ENCODE measurements at places on chromosomes 5 and 9.

DNA sequence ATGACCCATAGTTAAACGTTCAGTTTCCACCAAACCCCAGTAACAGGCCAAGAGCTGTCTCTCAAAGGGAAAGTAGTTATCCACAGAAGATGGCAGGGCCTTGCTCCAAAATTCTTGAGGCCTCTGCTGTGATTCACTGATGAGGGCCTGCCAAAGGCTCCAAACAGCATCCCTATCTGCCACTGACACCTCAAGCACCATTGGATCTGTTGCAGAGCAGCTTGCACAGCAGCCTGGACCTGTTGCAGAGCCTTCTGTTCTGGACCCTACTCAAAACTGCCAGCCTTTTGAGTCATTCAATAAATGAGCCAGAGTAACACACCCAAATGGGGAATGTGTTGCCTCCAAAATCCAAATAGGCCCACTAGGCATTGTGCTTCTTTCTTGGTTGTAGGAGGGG, 741.5 kb upstream of the RGMB start:
- DNase-seq, result no peak

DNA sequence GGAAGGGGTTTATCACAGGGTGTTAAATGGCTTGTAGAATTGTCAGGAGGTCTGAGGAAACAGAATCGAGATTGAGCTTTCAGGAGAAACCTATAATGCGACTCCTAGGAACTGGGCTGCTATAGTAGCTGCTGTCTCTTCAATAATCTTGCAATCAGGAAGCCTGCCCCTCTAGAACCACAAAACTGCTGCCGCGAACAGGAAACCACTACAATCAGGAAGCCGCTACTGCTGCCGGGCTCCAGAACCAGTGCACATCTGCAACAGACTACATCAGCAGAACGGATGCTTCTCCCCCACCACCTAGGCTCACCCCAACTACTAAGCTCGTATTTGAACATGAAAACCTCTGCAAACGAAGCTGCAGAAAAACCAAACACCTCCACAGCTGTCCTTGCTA, 31.6 kb downstream of the TNFSF8 start:
- DNase-seq, result no peak

GRCh38 chr9:18896531-18897179, 136.4 kb downstream of the SAXO1 start:
- DNase-seq, result no peak

- no peak for DNase-seq
Observed at GRCh38 chr9:76912636-76913275, 6.8 kb upstream of the PRUNE2 start.

DNA sequence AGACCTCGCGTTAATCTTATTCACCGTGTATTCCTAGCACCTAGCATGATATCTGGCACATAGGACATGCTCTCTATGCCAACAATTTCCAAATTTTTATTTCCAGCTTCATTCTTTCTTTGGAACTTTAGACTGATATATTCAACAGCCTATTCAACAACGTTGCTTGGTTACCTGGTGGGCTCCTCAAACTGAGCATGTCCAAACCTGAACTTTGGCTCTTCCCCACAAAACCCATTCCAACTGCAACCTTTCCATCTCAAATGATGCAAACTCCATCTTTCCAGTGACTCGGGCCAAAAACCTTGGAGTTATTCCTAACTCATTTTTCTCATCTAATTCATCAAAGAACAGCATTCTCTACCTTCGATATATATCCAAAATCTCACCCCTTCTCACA, 525.2 kb downstream of the AGTPBP1 start:
- no peak for DNase-seq

DNA sequence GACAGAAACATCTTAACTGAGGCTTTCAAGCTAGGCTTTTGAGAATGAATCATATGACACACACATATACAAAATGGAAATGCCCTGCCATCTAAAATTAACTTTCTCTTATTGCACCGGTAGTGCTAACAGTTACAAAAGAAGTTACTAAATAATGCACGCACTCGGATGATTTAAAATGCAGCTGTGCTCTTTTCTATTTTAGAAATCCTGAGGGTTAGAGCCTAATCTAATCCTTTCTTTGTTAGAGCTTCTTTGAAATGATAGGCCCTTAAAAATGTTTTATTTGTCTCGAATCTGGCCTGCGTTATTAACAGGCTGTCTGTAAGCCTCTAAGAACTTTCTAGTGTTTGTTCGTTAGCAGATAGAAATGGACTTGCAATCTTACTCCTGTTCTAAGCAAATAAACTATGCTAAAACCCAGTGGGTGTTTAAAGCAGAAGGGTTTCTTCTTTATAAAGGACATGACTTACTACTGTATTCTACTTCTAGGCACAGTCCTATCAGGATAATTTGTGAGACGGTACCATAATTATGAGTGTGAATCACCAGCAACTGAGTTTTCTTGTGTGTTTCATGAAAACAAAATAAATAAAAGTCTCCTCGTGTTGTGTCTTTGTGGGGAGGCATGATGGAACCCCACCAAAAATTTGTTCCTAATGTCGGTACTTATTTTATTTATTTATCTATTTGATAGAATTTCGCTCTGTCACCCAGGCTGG, 69.2 kb upstream of the MYO10 start:
- DNase-seq, result no peak

GRCh38 chr5:55868846-55869245, 17.7 kb downstream of the IL31RA start:
- DNase-seq, result no peak

DNA sequence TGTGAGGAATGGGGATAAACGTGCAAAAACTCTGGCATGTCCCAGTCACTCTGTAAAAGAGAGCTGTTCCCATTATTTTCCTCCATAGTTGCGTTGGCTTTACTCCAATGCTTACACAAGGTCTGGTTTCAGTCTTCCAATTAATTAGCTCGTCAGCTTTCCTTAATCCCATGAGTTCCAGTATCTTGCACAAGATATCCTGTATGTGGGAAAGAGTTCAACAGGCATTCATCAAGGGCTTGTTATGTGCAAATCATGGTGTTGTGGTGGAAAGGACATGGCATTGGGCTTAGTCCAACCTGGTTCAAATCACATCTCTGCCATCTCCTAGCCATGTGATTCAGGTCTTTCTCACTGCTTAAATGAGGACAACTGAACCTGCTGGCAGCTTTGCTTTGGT, 77.5 kb upstream of the PANK3 start:
- no peak for DNase-seq

DNA sequence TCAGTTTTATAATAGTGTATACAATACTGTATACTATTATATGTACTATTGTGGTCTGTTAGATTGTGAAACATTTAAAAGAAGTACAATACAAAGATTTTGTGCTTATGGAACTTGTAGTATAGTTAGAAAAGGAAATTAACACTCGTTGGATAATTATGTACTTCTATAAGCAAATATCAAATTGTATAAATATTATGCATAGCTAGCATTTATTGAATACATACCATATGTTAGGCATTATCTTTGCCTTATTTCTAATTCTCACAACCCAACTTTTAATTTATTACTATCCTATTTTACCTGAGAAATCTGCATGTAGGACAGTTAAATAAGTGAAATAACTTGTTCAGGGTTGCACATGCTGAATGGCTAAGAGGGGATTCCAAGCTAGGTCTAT, 37.5 kb downstream of the RAB3C start:
- DNase-seq, result no peak

GRCh38 chr9:71001780-71002386, 119.5 kb downstream of the TRPM3 start:
- DNase-seq, result peak; percentile 5

DNA sequence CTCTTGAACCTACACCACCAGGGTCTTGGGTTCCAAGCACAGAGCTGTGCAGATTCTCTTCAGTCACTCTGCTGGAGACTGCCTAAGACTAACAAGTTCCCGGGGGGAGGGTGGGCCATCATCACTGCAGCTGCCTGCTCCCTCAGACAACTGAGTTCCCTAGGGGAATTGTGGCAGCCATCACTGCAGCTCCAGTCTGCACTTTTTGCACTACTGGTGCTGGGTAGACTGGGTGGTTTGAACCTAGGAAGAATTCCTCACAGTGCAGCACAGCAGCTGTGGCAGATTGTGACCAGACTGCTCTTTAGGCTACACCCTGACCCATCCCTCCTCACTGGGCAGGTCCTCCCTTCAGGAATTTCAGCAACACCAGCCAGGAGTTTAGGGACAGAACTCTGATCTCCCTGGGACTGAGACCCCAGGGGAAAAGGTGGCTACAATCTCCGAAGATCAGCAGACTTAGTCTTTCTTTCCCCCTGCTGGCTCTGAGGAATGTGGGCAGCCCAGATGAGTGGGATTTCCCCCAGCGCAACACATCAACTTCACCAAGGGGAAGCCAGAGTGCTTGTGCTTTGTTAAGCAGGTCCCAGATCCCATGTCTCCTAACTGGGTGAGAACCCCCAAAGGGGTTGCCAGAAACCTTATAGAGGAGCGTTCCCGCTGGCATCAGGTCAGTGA, 30.9 kb upstream of the RGMB start:
- DNase-seq, result no peak

DNA sequence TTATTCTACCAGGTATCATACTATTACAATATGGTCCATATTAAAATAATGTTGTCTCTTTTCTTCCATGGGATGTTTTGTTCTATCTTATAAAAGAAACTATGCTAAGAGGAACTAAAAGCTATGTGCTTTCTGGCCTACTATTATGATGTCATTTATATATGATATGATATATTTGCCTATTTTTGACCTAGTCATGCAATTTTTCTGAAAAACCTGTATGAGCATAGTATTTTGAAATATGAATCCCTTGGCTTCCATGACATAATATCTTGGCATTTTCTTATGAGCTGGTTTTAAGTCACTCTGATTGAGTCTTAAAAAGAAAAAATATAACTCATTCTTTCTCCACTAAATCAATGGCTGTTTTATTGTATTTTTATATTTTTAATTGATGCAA, 60.7 kb downstream of the MAN2A1 start:
- DNase-seq, result no peak

- DNase-seq, result peak; percentile 50
Observed at GRCh38 chr5:150612905-150613670, 27.4 kb upstream of the SYNPO start.

- DNase-seq, result no peak
Observed at GRCh38 chr5:11555171-11555570, 349.1 kb downstream of the CTNND2 start.

GRCh38 chr9:16532272-16532671, 338.2 kb downstream of the BNC2 start:
- DNase-seq, result no peak

DNA sequence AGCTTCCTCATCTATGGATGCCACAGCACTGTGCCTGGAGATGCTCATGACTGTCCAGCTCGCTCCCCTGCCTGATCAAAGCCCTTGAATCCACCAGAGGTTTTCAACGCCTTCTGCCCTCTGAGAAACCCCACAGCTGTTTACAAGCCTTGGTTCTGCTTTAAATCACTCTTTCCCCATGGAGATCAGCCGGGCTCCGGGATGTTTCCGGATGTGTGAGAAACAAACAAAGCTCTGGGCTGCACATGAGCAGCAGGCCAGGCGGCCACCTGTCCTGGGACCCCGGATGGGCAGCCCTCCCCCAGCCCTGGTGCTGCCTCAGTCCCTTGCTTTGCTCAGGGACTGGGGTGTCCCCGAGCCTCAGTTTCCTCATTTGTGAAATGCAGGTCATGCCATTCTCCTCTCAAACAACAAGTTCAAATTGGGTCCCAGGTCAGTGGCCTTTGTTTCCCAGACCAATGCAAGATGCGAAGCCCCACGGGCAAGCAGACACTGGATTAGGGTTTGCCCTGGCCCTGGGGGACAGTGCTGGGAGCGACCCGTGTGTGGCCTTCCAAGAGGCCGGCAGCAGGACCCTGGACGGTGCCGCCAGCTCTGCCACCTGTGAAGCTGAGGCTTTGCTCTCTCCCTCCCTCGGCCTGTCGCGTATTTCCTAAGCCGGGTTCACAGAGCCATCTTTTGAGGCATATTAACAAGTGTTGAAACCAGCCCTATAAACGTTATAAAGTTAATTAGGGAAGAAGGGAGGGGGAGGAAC, 42.4 kb upstream of the PHYKPL start:
- DNase-seq, result no peak

DNA sequence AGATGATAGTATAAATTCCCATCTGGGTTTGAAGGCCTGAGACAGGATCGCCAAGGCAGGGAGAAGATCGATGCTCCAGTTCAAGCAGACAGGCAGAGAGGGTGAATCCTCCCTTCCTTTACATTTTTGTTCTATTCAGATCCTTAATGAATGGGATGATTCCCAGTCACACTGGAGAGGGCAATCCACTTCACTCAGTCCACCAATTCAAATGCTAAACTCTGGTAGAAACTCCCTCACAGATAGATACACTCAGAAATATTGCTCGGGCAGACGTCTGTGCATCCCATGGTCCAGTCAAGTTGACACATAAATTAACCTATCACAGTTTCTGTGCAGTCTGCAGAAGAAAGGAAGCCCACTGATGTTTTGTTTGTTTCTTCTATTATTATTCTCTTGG, 193.1 kb upstream of the ZNF462 start:
- DNase-seq, result no peak

GRCh38 chr9:134170532-134171315, 6.4 kb upstream of the RNU6ATAC start:
- no peak for DNase-seq

- DNase-seq, result no peak
Observed at GRCh38 chr9:129332581-129332980, 154.5 kb upstream of the IER5L start.

GRCh38 chr5:15383469-15383868, 116.5 kb upstream of the FBXL7 start:
- DNase-seq, result peak; percentile 31

DNA sequence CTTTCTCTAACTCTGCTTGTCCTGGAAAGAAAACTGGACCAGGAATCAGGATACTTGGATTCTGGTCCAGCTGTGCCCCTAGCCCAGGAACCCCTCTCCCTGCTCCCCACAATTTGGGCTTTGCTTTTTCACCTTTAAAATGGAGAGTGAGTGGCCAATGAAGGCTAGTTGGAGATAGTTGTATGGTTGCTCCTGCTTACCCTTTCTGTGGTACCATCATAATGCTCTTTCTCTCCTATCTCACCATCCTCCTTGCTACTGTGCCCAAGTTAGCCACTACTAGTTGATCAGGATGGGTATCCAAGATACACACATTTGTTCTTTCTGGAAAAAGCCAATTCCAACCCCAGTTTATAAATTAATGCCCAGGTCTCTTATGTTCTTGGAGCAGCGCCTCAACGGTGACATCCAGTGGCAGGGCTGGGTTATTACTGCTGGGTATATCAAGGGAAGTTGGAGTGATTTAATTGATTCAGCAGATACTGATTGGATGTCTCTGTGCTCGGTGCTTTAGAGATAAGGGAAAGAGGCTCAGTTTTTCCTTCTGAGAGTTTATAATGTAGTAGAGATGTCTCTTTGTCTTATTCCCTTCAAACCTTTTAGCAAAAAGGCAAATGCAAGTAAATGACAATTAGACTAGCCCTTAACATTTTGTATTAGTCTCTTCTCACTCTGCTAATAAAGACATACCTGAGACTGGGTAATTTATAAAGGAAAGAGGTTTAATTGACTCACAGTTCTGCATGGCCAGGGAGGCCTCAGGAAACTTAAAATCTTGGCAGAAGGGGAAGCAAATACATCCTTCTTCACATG, 38.5 kb downstream of the FAXDC2 start:
- DNase-seq, result peak; percentile 37

- no peak for DNase-seq
Observed at GRCh38 chr5:119470105-119470763, 17.9 kb downstream of the HSD17B4 start.

Data from NCI-H446 (cell line).